ENCODE measurements at places on chromosomes 7 and 10.

- no peak for DNase-seq
Observed at GRCh38 chr10:75740541-75740940, 309.1 kb downstream of the LRMDA start.

DNA sequence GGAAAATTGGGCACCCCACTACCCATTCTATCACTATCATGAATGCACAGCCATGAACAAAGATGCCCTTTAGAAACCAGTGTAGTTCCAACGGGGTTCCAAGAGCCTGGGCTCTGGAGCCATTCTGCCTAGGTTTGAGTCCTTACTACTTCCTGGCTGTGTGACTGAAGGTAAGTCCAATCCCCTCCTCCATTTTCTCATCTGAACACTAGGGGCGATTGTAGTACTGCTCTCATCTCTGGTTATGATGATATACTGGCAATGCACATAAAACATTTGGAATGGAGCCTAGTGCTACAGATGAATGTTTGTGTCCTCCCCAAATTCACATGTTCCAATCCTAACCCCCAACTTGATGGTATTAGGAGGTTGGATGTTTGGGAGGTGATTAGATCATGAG is 28.1 kb upstream of the CDH23 start:
- peak; percentile 23 for DNase-seq

DNA sequence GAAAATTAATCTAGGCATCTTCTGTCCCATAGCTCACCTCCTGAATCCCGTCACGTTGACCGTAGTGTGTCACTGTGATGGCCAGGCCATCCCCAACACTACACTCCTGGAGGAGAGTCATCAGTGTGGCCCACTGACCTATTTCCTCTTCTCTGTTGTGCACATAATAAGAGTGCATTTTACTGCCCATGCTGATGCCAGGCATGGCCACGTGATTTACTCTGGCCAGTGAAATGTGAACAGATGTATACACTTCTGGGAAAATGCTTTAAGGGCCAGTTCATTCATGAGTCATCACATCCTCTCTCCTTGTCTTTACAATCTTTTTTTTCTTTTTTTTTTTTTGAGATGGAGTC is 101.9 kb upstream of the PIP4K2A start:
- no peak for DNase-seq

- peak; percentile 56 for DNase-seq
Observed at GRCh38 chr10:11515596-11516430, 95.6 kb downstream of the USP6NL start.

DNA sequence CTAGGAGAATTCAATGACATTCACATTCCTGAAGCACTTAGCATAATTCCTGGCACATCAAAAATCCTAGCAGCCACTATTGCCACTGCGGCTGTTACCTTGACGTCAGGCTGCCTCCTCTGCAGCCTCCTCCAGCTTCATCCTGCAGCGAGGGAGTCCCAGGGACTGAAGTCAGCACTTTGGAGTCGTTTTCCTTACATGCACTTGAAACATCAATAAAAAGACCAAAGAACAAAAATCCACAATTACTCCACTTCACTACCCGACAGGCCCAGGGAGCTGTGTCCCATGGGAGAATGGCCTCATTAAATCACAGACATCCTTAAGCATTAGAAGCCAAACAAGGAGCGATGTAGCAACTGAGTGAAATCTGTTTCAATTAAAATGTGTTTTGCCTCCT is 48.6 kb upstream of the NANOS1 start:
- no peak for DNase-seq

DNA sequence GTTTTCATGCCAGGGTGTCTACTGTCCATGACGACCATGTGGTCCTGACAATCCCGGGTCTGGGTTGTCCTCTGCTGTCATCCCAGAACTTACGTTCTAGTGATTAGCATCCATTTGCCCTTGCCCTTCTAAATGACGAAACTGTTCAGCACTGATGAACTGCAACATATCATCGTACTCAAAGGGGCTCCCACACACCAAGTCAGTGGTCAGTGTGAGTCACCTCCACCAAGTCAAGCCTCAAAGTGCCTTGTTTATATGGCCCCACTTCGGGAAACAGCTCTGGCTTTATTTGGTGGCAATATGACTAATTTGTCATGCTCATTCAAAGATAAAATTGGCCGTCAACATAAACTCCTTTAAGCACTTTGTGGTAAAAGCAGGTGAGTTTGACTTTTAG is 110.7 kb downstream of the FRMD4A start:
- DNase-seq, result no peak

DNA sequence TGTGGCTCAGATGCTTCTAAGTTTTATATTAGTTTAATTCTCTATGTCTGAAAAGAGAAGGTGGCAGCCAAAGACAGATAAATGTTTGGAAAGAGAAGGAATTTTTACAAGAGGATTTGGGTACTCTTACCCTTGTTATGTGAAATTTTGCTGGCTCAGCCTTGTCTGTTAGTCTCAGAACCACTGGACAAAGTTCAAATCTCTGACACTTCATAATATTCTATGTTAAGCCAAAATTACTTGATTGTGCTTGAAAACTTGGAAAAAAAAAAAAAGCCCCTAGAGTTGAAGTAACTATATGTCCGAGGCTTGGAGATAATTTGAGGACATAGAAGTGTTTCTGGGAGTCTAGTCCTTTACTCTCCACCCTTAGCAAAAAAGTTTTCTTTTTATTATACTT is 1079.3 kb upstream of the LRRTM3 start:
- no peak for DNase-seq

- no peak for DNase-seq
Observed at GRCh38 chr7:52085610-52086009, 769.0 kb upstream of the COBL start.

- peak; percentile 64 for DNase-seq
Observed at GRCh38 chr10:17228091-17229015, at the start of gene VIM. TSS of gene VIM (plus strand) at chr10:17228241. CDS start at chr10:17229423, 1,182 bp downstream.

DNA sequence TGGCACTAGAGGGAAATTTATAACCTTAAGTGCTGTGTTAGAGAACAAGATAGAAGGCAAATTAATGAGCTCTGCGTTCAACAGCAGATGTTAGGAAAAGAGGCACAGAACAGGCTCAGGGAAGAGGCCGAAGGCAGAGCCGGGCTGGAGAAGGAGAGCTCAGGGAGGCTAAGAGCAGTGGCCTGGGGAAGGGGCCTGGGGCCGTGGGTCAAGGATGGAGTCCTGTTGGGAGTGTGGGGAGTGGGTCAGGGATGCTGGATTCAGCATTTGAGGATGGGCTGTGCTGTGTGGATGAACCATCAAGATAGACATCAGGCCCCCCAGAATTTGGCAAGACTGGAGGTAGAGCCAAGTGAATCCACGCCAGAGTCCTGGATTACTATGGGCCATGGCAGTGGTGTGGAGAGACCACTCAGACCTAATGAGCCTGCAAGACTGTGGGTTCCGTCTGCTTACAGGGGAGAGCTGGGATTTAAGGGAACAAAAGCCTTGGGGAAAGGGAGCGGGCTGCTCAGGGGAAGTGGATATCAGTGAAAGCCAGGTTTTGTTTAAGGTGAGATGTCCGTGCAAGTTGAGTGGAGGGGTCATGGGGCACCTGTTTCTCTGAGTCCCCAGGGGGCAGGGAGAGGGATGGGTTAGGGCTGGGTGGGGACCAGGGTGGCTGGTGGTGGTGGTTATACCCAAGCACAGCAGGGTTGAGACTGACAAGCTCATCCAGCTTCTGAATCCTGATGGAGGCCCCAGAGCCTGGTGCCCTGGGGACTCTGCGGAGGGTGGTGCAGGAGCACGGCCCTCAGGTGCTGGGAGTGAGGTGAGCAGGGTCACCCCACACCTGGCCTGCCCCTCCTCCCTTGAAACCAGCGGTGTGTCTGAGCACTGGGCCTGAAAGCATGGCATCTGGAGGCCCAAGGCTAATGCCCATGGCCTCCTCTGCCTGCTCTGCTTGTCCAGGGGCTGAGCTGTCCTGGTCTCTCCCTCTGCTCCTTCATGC is 101.7 kb downstream of the BMS1 start:
- no peak for DNase-seq

DNA sequence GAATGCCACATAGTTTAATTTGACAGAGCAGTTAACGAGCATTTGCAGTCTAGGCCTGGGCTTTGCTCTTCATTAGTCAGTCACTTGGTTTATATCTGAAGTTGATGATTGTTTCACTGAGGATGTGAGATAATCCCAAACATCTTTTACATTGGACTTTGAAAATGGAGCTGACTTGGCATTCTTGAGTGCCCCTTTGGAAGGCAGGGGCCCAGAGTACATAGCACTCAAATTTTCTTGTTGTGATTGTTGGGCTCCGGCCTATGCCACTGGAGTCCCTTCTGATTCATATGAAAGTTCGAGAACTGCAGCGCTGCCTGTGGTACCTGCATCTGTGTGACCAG is 21.9 kb downstream of the DNAJB6 start:
- no peak for DNase-seq

GRCh38 chr7:90401989-90402388 is 1.3 kb upstream of the CLDN12 start:
- no peak for DNase-seq

- DNase-seq, result no peak
Observed at GRCh38 chr10:4024516-4025245, 239.7 kb upstream of the KLF6 start.

- DNase-seq, result no peak
Observed at GRCh38 chr10:75062506-75063299, 48.8 kb upstream of the SAMD8 start.

DNA sequence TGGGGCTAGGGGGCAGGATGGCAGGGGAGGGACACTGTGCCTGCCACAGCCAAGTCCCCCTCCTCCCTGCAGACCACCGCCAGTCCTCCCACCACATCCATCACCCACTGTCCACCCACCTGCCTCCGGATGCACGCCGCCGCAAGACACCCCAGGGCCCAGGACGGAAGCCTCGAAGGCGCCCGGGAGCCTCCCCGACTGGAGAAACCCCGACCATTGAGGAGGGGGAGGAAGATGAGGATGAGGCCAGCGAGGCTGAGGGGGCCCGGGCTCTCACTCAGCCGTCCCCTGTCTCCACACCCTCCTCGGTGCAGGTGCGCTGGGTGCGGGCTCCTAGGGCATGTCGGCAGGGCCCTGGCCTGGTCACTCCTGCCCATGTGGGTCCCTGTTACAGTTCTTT is 5.1 kb downstream of the SLC4A2 start:
- DNase-seq, result no peak

DNA sequence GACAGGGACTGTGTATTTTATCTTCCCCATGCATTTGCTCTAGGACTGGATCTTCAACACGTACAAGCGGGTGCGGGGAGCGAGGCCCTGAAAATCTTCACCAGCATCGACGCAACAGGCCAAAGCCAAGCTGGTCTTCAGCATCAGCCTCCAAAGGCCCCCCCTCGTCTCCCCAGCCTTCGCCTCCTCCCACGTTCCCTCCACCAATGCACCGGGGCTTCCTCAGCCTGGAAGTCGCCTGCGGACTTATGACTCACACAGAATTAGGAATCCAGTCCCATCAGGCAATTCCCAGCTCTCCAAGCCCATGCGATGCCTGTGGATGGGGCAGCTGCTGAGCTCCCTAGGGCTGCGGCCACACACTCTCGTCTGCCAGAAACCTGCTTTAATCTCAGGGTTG is 36.3 kb upstream of the RNF32 start:
- no peak for DNase-seq

- DNase-seq, result no peak
Observed at GRCh38 chr7:134827889-134828288, 48.5 kb downstream of the CALD1 start.

Measured in HEK293T (cell line).